ENCODE measurements at places on chromosomes 4 and X.

DNA sequence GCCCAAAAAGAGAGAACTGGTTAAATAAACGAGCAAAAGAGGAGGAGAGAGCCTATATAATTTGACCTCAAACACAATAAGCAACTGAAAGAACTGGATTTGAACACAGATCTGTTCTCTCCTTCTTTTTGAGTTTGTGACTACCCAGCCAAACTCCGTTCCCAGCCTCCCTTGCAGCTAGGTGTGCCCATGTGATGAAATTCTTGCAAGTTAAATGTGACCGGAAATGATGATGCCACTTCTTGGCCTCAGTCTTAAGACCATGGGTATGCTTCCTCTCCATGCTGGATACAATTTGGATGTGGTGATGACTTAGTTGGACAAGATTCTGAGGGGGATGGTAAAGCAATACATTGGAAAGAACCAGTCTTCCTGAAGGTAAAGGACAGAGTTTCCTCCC, 204.1 kb downstream of the PTTG2 start:
- H3K36me3 ChIP-seq: no peaks in the 10 kb centered on the region
- no peaks in the 10 kb centered on the region for H3K27me3 ChIP-seq
- no peak overlapping the region for H3K4me3 ChIP-seq
- H3K27ac ChIP-seq: no peak overlapping the region
- DNase-seq: no peak
- peaks cover 63% of the 10 kb centered on the region for H3K4me1 ChIP-seq

- H3K36me3 ChIP-seq: peaks cover 19% of the 10 kb centered on the region
- H3K4me1 ChIP-seq: peaks cover 37% of the 10 kb centered on the region
- no peaks in the 10 kb centered on the region for H3K27me3 ChIP-seq
- H3K27ac ChIP-seq: peak overlapping the region; percentile 88
- H3K4me3 ChIP-seq: peak overlapping the region; percentile 100
These were observed 1.5 kb downstream of the USP38 start for GRCh38 chr4:143186212-143186611.

- H3K27me3 ChIP-seq: no peaks in the 10 kb centered on the region
- no peak overlapping the region for H3K4me3 ChIP-seq
- H3K36me3 ChIP-seq: no peaks in the 10 kb centered on the region
- no peak overlapping the region for H3K27ac ChIP-seq
- no peak for DNase-seq
These were observed 1735.1 kb downstream of the PCDH7 start for GRCh38 chr4:32455231-32455630.

DNA sequence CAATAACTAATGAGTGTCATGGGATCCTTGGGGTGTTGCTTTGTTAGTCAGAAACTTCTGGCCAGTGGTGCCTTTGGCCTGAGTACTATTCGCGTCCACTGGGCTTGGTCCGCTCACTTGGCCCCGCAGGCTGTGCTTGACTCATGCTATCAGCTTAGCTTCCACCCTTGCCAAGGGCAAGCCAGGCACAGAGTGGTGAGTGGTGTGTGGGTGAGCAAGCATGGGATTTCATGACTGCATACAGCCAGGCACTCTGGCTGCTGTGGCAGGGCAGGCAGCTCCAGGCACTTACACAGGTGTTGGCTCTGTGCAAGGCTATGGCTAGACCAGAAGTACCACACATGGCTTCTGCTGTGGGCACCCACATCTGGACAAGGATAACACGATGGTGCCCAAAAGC, 1026.3 kb downstream of the PCDH19 start:
- no peaks in the 10 kb centered on the region for H3K27me3 ChIP-seq
- no peak overlapping the region for H3K27ac ChIP-seq
- no peak overlapping the region for H3K4me3 ChIP-seq
- H3K36me3 ChIP-seq: no peaks in the 10 kb centered on the region
- no peaks in the 10 kb centered on the region for H3K4me1 ChIP-seq

GRCh38 chrX:41720125-41720779, 3.7 kb upstream of the GPR82 start:
- no peaks in the 10 kb centered on the region for H3K36me3 ChIP-seq
- no peak overlapping the region for H3K27ac ChIP-seq
- no peak for DNase-seq

DNA sequence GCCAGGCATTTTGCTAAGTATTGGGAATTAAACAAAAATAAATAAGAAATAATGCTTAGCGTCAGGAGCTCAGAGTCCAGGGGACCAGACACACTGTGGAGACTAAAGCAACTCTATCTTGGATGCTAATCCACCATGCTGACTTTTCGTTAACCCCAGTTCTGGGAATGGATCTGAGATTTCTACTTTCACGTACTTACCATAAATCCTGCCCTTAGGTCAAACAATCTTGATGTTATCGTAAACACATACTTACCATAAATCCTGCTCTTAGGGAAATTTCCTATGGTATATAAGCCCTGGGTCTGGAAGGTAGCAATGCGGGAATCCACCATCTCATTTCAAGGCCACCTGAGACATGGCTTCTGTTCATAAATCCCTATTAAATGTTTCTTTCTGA, 204.5 kb upstream of the IGFBP7 start:
- no peak overlapping the region for H3K27ac ChIP-seq
- H3K4me3 ChIP-seq: no peak overlapping the region
- no peak for DNase-seq
- no peaks in the 10 kb centered on the region for H3K4me1 ChIP-seq
- H3K27me3 ChIP-seq: no peaks in the 10 kb centered on the region

DNA sequence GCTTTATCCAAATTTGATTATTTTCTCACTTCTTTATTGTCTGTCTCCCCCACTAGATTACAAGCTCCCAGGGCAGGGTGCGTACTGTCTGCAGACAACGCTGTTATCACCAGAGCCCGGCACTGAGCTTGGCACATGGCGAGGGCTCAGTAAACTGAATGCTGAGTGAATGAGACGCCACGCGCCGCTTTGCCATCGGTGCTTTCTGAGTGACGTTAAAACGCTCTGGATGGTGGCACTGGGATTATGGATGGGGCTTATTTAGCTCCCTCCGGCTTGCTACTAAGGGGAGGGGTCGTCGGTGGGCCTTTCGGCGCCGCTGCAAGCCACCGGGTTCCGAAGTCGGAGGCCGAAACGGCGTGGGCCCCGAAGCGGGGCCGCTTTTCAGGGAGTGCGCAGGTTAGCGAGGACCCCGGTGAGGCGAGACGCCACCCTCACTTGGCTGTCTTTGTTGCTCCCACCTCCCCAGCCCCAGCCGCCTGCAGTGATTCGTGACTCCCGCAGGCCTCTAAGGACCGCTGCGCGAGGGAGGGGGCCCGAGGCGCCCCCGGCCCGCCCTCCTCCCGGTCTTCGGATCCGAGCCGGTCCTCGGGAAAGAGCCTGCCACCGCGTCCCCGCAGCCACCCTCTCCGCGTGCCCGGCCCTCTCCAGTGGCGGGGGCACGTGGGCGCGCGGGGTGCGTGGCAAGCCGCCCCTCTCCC, 569 bp upstream of the FHL1 start:
- H3K27me3 ChIP-seq: no peaks in the 10 kb centered on the region
- H3K4me3 ChIP-seq: peak overlapping the region; percentile 37
- no peak overlapping the region for H3K27ac ChIP-seq
- no peaks in the 10 kb centered on the region for H3K4me1 ChIP-seq
- H3K36me3 ChIP-seq: no peaks in the 10 kb centered on the region

DNA sequence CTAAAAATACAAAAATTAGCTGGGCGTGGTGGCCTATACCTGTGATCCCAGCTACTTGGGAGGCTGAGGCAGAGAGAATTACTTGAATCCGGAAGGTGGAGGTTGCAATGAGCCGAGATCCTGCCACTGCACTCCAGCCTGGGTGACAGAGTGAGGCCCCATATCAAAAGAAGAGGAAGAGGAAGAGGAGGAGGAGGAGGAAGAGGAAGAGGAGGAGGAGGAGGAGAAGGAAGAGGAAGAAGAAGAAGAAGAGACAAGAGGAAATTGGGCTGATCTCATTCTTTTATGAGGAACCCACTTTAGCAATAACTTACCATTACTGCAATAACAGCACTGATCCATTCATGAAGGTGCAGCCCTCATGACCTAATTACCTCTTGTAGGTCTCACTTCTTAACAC, 138.9 kb upstream of the GIMD1 start:
- DNase-seq: no peak
- no peak overlapping the region for H3K4me3 ChIP-seq
- H3K27ac ChIP-seq: no peak overlapping the region
- H3K36me3 ChIP-seq: no peaks in the 10 kb centered on the region
- peaks cover under 1% of the 10 kb centered on the region for H3K4me1 ChIP-seq
- no peaks in the 10 kb centered on the region for H3K27me3 ChIP-seq

DNA sequence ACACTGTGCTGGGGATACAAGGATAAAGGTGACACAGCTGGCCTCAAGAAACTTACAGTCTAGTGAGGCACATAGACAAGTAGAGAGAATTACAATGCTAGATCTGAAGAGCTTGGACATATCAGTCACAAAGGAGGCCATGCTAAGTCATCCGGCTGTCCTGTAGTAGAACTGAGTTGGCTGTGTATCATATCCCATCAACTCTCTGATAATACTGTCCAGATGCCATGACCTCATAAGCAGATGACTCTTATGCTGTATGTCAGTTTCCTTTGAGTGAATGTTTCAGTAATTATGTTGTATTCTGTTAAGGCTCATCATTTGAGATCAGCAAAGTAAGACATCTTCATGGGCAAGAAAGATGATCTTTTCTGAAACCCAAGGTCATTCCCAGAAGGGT, 442.9 kb downstream of the MID1IP1 start:
- H3K27ac ChIP-seq: no peak overlapping the region
- H3K36me3 ChIP-seq: no peaks in the 10 kb centered on the region
- H3K4me1 ChIP-seq: no peaks in the 10 kb centered on the region
- no peak for DNase-seq
- H3K4me3 ChIP-seq: no peak overlapping the region

Measured in HepG2 (cell line).